ENCODE measurements at places on chromosomes 7 and 10.

DNA sequence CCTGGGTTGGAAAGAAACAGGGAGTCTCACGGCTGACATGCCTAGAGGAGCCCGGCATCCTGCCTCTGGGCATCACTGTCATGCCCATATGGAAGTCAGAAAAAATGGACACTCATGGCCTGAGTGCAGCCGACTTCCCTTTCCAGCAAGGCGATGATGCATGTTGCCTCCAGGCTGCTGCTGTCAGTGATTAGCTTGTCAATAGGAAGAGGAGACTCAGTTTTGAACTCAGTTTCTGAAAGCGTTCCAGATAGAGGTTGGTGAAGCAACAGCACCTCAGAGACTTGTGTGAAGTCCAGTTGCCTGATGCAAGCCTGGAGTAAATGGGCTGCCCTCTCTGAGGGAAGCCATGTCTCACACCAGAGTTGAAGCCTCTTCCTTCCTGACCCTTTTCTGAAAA is 148.4 kb downstream of the TPST1 start:
- no peak for DNase-seq

GRCh38 chr10:29249018-29249417 is 39.9 kb upstream of the LYZL1 start:
- no peak for DNase-seq

- no peak for DNase-seq
Measured at GRCh38 chr10:133235265-133235855, 2.3 kb upstream of the VENTX start.

- no peak for DNase-seq
Measured at GRCh38 chr7:72404743-72405142, 7.4 kb downstream of the CALN1 start.

DNA sequence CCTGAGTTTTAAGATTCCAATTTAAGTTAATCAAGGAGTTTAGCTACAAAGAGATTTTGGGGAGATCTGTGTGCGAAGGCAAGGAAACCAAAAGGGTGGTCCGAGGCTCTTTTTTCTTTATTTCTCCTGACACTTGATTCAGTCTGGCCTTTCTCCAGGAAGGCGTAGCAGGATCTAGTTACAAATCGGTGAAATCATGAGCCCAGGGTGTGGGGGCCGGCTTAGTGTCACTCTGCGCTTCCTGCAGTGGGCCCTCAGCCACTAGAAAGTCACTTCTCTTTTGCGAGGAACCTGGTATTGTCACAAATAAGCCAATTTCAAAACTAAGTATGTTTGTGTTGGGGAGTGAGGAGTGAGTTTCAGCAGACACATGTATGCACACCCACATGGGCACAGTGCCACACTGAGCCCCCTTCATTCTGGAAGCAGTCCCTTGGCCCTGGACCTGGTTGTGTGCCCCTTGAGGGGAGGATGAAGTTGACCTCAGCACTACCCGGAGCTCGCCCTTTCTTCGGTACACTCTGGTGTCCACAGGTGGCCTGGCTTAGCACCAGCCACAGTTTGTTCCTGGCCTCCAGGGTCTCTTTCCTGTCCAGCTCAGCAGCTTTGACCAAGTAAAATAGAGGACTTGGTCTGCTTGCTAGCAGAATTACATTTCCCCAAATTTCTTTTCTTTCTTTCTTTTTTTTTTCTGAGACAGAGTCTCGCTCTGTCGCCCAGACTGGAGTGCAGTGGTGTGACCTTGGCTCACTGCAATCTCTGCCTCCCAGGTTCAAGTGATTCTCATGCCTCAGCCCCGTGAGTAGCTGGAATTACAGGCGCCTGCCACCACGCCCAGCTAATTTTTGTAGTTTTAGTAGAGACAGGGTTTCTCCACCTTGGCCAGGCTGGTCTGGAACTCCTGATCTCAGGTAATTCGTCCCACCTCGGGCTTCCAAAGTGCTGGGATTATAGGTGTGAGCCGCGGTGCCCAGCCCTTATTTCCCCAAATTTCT is 84.0 kb upstream of the BTBD16 start:
- DNase-seq, result no peak
